SK-N-SH (cell line): ENCODE measurements at places on chromosomes 6 and 20.

DNA sequence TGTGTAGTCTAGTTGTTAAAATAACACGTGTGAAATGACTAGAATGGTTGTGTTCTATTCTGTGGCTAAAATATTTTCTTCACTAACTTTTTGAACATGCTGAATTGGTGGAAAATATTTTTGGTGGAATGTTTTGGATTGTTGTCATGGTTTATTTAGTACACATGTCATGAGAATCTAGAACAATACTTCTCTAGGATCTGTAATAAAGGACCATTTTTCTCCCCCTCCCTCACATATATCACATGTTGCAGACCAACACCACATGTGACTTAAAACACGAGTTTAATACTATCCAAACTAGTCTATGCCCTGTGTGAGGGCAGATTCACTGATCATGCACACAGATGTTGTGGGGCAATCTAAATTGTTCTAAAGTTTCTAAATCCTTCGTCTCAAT lies 29.2 kb downstream of the FIG4 start:
- DNase-seq: no peak

DNA sequence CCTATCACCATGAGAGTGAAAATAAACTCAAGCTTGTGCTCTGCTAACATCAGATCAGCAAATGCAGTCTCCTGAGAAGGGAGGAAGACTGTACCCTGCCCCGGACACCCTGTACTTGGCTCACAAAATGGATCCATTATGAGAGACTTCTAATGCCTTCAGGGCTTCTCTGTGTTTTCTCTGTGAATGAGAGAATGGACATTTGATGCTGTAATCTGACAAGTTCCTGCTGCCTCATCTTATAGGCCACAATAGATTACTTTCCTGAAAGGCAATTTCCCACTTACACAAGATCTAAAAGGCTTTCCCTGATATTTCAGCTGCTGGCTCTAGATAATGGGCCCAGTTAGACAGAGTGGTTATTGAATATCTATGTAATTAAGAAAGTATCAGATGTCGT lies 117.2 kb downstream of the OTOR start:
- peak; percentile 9 for DNase-seq

DNA sequence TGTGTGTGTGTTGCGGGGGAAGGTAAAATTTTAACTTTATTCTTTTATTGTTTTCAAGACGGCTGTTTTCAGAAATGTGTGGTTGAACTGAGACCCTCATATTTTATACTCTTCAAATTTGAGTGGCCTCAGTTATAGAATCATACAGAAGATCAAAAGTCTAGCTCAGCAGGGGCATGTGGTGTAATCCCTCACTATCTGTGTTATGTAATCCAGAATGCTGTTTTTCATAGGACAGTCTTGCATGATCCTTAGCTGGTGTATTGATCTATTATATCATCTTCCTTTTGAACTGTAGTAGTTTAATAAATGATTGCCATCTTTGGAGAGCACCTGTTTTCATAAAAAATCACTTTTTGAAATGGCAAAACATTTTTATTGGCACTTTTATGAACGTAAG lies 1.4 kb downstream of the PLCB4 start:
- DNase-seq: no peak

DNA sequence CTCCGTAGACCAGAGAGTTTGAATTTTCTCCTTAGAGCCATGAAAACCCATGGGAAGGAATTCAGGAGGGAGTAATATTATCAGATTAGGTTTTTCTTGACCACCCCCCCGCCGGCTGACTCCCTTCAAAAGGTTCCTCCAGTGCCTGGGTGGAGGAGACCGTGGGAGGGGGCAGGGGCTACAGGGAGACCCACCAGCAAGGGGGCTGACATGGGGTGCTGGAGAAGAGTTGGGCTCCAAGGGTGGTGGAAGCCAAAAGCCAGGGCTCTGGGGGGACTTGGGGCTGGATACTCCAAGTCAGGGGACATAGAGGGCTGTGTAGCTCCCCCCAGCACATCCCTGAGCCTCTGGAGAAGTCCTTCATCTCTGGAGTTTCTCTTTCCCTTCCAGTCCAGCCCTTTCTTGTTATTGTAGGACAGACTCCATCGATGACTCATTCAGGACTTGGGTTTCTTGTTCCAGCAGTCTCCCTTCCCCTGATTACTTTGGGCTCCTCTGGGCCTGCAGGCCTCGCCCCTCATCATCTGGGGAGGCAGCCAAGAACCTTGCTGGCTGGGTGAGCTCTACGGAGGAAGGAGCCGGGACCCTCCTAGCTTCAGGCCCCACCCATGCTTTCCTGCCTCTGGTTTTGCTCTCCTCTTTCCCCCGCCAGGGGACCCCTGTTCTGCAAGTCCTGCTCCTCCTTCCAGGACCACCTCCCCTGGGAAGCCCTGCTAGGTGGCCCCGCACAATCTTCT lies 10.5 kb upstream of the KIAA1755 start:
- DNase-seq: no peak

DNA sequence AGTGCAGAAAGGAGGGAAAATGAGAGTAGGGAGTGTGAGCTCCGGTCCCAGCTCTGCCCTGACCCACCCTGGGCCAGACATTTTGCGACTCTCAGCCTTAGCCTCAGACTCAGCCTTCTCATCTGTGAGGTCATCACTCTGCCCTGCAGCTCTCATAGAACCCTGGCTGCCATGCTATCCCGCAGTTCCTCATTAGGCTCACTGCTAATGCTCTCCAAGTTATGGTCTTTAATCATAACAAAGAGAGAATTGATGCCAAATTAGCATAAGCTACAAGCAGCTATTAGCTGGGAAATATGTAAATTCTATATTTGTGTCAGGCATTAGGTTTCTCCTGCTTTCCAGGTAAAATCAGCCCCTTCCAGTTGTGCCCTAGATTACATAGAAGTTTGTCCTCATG lies 46.5 kb upstream of the MLN start:
- DNase-seq: no peak

DNA sequence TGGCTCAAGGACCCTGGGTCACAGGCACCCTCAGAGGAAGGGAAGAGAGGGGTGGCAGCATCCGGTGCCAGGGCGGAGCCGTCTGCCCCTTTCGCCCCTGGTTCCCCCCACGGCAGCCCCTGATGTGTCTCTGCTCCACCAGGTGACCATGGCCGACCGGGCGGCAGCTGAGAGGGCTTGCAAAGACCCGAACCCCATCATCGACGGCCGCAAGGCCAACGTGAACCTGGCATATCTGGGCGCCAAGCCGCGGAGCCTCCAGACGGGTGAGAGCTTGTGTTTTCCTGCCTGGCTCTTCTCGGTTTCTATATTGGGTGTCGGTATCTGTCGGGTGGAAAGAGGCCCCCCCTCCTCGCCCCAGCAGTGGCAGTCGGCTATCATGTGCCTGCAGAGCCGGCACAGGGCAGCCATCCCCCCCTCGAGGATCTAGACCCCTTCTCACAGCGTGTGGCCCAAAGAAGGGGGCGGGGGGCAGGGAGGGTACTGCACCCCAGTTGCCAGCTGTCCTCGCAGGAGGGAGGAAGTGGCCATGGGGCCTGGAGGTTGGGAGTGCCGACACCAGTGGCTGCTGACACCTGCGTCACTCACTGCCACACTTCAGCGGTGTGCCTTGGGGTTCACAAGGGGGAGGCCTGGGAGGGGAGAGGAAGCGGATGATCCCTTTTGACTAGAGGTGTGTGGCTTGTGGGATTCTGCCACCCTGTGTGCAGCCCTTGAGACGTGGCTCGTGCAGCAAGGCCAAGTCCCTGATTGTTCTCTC lies 1.5 kb downstream of the RBM38 start:
- DNase-seq: no peak

- DNase-seq: no peak
Measured at GRCh38 chr6:54204921-54205591, 93.8 kb downstream of the MLIP start.

- no peak for DNase-seq
Measured at GRCh38 chr20:1951436-1952115, 42.3 kb downstream of the PDYN start.

GRCh38 chr6:75855052-75855451 lies 106.0 kb downstream of the MYO6 start:
- DNase-seq: peak; percentile 15

DNA sequence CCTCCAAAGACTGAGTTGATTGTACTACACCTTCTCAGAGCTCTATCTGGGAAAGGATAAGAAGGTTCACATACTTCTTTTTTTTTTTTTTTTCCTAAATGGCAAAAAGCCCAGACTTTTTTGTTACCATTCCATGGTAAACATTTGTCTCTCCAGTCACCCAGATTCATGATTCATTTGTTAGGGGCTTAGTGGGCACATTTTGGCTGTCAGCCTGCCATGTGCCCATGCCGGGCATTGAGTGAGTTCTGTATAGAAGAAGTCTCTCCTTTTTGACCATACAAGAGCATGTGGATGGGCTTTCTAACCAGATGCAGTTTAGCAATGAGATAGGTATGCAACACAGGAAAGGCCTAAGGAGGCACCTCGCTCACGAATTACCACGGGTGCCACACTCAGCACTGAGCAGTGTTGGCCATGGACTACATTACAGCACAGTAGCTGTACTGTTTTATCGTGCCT lies 447.5 kb upstream of the HSF2 start:
- DNase-seq: no peak

DNA sequence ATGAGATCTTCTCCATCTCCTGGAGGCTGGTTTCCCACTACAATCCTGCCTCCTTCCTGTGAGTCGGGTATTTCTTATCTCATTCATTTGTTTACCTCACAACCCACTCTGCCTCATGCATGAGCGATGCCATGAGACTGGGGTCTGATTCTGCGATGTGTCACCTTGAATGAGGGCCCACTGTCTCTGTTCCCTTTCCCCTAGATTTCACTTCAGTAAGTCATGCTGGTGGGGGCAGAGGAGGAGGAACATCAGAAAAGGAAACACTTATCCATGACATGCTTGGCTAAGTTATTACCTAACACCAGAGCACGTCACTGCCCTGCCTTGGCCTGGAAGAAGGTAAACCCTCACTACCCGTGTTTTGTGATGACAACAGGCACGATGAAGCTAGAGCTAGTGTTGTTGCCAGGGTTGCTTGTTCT lies 337.4 kb upstream of the PRDM1 start:
- DNase-seq: no peak

DNA sequence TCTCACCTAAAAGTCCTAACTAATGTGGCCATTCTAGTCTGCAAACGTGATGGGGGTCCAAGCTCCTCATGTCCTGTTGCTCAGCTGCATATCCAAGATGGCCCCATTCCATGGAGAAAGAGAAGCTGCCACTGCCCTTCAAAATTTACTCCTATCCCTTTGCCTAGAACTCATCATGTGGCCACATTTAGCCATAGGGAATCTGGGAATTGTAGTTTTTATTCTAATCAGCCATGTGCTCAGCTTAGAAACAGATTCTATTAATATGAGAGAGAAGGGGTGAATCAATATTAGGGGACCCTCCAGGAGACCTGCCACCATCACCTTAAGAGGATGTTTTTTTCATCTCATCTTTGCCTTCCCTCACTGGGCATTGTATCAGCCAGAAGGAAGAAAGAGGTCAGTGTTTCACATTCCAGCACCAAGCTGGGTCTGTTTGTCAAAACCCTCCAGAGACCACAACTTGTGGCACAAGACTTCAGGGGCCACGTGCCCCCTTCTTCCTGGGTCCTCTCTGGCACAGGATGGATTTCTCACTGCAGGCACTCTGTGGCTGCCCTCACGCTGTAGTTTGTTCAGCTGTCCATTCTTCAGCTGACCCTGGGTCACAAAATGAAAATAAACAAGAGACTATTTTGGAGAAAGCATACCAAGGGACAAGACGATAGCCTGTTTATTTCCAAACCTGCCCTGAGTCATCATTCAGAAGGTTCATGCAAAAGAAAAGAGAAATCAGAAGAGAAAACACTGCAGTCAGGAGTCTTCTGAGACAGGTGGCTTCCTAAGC lies 172.0 kb downstream of the EYA2 start:
- DNase-seq: no peak

- peak; percentile 97 for DNase-seq
Measured at GRCh38 chr6:4776131-4776492, at the start of gene CDYL. TSS of gene CDYL (plus strand) at chr6:4776404. CDS start at chr6:4776784, 380 bp downstream.

- peak; percentile 70 for DNase-seq
Measured at GRCh38 chr20:57265336-57265996, 975 bp downstream of the BMP7 start.

- peak; percentile 48 for DNase-seq
Measured at GRCh38 chr6:84762220-84763002, 2.0 kb downstream of the TBX18 start.

DNA sequence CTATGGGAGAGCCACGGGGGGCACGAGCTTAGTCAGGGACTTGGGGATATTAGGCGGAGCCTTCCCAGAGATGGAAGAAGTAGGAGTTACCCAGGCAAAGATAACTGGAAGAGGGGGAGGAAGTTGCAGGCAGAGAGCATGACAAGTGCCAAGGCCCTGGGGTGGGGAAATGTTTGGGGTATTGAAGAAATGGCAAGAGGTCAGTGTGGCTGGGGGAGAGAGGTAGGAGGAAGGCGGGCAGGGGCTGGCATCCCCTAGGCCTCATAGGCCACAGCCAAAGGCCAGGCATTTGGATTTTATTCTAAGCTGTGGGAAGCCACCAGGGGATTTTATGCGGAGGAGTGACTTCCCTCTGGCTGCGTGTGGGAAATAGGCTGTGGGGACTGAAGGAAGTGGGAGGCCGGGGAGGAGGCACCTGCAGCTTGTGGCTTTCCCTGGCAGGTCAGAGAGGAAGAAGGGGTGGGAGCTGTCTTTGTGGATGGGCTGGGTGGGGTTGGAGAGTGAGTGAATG lies 22.7 kb downstream of the SNAI1 start:
- DNase-seq: no peak

DNA sequence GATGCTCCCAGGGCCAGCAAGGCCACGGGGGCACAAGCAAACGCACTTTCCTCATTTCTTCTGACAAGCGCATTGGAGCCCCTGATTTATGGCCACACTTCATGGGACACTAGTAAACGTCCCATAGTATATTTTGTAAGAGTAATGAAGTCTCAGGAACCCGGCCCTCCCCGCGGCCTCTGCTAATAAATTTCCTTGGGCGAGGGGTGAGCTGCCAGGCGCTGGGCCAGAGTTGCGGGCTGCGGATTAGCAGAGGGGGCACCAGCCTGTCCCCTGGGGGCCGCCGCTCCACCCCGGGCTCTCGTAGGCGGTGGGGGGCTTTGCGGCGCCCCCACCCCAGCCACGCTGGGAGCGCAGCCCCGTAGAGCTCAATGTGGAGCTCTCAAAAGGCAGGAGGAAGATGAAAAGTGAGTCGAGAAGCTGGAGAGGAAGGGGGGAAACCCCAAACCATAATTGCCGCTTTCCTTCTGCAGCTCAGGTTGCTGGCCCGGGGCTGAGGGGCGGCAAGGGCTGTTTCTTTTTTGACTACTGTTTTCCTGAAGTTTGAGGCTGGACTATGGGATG lies 173.6 kb downstream of the CDC5L start:
- DNase-seq: peak; percentile 33

DNA sequence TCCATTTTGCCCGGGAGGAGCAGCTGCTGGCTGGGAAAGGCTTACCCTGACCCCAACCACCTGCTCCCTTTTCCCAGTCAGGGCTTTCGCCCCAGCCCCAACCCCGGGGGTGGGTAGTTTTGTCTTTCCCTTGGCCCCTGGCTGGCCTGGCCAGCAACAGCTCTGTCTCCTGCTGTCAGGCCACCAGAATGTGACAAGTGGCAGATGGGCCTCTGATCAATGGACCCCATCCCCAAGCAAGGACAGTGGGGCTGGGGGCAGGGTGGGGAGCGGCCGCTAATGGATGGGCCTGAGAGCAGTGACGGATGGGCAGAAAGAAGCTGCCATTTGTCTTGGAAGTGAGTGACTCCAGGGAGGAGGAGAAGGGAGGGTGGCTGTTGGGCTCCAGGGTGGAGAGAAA lies 121.6 kb downstream of the DHX35 start:
- no peak for DNase-seq

- DNase-seq: no peak
Measured at GRCh38 chr6:118168421-118168820, 261.4 kb downstream of the SLC35F1 start.

- no peak for DNase-seq
Measured at GRCh38 chr20:18223409-18223808, 64.9 kb upstream of the ZNF133 start.

- DNase-seq: no peak
Measured at GRCh38 chr6:15969236-15969778, 159.6 kb upstream of the MYLIP start.
